Activated T-cell treated with anti-CD3 and anti-CD28 coated beads for 4 hours (primary cell): ENCODE measurements at places on chromosomes 5 and 9.

DNA sequence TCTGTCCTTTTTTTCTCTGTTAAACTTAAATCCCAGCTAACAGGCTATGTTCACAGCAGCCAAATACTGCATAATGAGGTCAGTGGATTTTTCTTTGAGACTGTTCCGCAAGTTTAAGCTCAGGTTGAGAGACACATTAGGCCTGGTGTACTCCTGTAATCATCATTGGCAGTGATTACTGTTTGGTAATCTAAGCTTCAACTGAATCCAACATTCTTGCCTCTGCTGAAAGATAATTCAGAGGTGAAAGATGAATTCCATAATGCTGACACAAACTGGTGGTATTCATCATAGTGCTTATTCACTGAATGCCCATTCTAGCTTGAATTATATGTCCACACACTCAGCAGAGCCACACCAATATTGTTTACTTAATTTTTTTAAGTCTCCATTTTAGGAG lies 108.5 kb downstream of the NFIB start:
- no peak for DNase-seq

DNA sequence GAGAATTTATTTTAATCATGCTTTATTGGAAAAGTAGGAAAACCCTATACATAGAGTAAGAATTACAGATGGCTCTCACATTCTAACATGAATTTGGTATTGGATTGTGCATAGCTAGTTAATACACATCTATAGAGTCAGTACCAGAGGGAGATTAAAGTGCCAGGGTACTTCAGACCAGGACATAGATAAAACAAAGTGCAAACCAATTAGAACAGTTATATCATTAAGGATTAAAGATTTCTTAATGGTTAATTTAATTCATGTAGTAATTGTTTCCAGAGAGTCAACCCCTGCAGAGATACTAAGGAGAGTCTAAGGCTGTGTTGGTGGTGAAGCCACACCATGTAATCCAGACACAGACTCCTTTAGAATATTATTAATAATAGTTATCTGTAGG lies 8.8 kb downstream of the ISOC1 start:
- DNase-seq: no peak

- no peak for DNase-seq
These were observed 97.3 kb upstream of the SH3GL2 start for GRCh38 chr9:17481565-17481964.

GRCh38 chr5:159969966-159970365 lies 39.0 kb upstream of the TTC1 start:
- DNase-seq: no peak

DNA sequence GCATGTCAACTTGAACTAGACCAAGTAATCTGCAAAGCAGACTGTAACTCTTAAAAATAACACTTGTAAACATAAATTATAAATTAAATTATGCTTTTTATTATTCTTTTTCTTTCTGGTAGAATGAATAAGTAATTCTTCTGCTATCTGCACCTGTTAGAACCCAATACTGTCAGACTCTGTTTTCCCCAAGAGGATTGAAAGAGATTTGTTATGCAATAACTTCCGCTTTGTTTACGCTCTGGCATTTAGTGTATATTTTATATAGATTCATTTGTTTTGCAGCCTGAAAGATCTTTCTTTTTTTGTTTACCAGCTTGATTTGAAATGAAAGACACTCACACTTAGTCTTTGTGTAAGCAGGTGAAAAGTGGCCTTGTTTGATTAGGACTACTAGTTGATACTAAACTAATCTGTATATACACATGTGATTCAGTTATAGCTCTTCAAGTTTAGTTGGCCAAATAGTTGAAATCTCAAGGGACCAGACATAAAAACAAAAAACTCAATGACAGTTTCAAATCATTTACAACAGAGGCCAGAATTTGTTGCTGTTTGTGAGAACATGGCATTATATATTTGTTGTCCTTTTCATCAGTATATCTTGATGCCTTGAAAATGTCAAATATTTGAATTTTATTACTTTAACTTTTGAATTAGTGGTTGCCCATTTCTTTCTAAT lies 155.8 kb downstream of the PBX3 start:
- no peak for DNase-seq

DNA sequence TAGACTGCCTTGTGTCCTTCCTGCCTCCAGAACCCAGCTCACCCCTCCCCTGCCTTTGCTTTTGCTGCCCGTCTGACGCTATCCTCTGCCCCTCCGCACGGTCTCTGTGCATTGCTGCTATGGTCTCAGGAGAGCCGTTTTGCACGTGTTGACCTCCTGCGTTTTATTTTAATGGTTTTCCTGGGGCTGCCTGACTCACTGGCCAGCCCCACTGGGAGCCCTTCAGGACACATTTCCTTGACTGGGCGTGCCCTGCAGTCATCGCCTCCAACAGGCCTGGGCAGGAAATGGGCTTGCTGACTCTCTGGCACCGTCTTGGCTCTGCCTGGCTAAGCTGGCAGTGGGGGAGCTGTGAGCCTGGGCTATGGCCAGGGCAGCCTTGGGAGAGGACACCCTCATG lies 17.9 kb upstream of the ASS1 start:
- no peak for DNase-seq

DNA sequence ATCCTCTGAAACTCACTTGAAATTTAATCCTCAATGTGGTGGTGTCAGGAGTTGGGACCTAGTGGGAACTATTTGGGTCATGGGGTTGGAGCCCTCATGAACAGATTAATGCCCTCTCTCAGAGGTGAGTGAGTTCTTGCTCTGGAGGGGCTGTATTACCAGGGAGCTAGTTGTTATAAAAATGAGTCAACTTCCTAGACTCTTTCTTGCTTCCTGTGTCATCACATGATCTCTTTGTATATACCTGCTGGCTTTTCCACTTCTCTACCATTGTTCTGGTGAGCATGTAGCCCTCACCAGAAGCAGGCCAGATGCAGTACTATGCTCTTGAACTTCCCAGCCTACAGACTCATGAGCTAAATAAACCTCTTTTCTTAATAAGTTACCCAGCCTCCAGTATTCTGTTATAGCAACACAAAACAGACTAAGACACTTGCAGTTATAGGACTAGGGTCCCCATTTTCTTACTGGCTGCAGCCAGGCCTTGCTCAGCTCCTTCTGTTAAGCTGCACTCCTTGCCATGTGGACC lies 127.5 kb downstream of the SUSD1 start:
- no peak for DNase-seq

GRCh38 chr5:112960315-112960714 lies 16.3 kb upstream of the DCP2 start:
- DNase-seq: no peak

DNA sequence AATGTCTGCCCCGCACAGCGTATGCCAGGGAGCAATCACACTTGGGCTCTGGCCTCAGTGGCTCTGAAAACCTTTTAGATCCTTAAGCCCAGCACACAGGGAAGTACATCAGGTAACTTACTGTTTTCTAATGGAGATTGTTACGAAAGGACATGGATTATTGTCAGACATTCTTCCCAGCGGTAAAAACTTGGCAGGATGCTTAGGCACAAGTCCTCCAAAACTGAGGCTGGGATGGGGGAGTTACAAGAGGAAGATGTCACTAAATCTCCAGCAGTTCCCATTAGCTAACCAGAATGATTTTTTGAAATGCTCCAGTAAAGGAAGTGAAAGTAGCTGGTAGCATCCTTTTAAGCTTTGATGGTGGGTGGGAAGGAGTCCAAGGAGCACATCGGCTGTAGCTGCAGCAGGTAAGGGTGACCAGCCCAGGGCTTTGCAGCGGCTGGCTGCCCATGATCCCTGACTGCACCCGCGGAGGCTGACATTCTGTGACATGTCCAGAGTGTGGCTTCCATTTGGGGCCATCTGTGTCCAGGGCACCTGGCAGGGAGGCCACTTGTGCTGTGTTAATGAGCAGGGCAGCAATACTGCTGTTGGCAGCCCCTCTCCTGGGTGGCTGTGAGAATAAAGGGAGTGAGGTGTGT lies 165.8 kb downstream of the GADD45G start:
- DNase-seq: no peak

- no peak for DNase-seq
These were observed 22.1 kb upstream of the MARCHF6 start for GRCh38 chr5:10331341-10331796.

DNA sequence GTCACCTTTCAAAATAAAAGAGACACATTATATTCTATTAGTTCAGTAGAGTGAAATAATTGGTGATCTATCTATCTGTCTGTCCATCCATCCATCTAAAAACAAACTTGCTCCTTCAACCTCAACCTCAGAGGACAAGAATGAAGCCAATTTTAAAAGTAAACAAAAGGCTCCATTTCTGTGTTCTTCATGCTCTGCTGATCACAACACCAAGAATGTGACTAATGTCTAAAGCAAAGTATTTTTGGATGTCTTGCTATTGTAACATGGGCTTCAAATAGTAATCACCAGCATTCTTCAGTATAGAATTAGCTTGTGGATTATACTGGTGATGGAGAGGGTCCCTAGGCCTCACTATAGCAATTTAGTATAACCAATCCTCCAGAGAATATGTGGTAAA lies 1304.4 kb downstream of the MAT2B start:
- DNase-seq: no peak

DNA sequence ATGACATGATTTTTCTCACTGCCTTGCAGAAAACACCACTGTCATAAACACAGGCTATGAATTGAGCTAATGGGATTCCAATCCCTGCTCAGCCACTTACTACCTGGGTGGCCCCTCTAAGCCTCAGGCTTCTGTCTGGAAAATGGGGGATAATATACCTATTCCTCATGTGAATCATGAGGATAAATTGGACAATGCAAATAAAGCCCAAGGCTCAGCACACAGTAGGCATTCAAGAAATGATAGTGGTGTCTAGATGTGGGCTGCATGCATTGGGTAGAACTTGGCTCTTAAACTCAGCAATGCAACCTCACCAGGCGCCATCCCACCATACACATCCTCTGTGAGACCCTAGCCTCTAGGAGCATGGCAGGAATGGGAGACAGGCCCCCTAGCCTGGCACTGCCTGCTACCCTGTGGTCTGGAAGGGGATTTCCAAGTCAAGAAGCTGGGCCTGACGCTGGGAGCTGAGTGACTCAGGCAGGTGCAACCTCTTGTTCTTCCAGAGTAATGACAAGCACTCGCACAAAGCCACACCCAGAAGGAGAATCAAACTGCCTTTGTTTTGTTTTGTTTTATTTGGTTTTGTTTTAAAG lies 2.3 kb upstream of the TNIP1 start:
- DNase-seq: peak; percentile 42

DNA sequence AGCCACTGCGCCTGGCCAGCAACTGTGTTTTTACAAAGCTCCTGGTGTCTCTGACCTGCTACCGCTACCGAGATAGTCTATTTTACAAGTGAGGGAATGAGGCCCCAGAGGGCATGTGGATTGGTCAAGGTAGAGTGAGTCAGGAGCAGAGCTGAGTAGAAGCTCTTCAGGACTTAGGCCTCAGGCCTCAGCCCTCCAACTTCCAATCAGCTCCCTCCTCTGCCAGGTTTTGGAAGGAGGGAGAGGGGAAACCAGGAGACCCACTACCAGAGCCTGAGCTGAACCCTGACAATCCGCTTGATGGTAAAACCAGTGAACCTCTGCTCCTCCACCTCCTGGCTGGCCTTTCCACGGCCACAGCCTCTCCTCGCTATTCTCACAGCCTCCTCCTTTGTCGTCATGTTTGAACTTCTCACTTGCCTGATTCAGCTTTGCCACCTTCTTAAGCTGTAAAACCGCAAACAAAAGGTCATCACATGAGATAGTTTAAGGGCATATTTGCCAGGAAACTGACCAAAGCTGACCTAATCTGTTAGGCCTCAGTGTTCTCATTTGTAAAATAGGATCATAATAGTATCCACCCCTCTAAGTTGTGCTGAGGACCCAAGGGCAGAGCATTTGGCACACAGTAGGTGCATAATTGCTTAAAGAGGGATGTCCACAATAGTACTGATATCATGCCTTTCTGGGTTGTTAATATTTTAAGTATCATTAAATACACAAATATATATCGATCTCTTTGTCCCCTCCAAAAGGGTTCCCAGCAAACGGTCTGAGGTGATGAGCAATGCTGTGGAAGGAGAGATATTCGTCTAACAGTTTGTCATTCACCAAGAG lies 1.7 kb downstream of the TRAF1 start:
- DNase-seq: no peak

- DNase-seq: no peak
These were observed 20.5 kb upstream of the TXN start for GRCh38 chr9:110276781-110277180.

GRCh38 chr5:14713476-14714390 lies 49.2 kb downstream of the OTULIN start:
- DNase-seq: no peak

GRCh38 chr5:133817456-133817855 lies 151.0 kb downstream of the C5orf15 start:
- no peak for DNase-seq

DNA sequence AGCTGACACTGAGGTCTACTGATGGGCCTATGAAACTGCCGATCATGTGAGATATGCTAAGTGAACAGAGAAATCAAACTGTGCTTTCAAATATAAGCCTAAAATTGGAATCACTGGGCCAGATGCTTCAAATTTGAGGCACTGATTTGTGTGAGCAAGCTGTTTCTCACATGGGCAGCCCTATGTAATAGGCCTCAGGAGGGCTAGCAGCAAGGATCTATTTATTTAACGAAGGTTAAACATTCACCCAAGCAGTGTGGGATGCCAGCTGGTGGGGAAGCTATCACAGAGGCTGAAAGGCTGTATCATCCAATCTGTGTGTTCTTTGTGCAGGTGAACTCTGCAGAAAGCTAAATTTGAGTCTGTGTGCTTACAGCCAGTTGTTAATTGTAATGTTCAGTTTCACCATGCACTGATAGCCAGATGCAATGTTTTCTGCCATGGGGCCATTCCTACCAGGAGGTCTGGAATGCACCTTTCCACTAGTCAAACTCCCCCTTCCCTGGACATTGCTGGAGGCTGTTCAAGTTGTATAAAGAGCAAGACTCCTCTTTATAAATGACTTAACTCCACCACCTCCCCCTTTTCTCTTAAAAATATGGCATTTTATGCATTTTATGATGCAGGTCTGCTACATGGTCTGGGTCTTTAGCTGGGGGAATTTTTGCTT lies 228.9 kb downstream of the SH3GL2 start:
- no peak for DNase-seq

GRCh38 chr5:103706939-103707682 lies 144.5 kb upstream of the NUDT12 start:
- no peak for DNase-seq

GRCh38 chr5:7412409-7412808 lies 16.5 kb downstream of the ADCY2 start:
- DNase-seq: no peak

- DNase-seq: no peak
These were observed 9.8 kb downstream of the SLC12A2 start for GRCh38 chr5:128093368-128093767.

- DNase-seq: no peak
These were observed 5.3 kb upstream of the UBLCP1 start for GRCh38 chr5:159257629-159258283.

DNA sequence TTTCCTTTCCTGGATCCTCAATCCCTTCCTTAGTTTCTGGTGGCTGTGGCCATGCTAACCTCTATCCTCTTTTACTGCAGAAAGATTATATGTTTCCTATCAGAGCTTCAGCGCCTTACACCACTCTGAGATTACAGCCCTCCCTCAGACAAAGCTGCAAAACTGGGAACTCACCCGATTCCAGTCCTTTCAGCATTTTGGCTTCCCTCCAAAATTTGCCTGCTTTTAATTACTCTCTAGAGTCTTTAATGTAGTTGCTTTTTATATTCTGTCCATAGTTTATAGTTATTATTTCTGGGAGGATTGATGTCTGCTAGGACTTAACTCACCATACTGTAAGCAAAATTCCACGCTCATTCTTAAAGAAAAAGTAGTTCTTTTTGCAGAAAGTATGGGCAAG lies 110.2 kb downstream of the NSG2 start:
- no peak for DNase-seq

- no peak for DNase-seq
These were observed 84.7 kb upstream of the TNFSF8 start for GRCh38 chr9:115015018-115015635.
